ENCODE measurements at places on chromosomes 2 and 18.
A peak's percentile ranks its signal among the peaks of the same experiment; 100 is the strongest.

DNA sequence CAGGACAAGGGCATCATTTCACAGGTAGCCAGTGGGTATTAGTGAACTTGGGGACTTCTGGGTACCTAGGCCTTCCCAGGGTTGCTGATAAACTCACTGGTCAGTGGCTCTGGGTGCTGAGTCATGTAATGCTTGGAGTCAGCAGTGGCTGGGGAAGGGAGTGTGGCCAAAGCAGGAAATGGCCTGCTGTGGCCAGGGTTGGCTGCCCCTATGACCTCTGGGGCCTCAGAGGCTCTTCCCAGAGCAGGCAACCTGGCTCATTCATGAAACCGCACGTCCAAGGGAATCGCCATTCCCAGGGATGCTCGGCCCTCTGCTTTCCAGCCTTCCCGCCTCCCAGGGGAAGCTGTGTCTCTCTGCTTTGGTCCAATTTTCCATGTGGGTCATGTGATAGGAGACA lies 294.9 kb downstream of the DYSF start:
- DNase-seq, result no peak

DNA sequence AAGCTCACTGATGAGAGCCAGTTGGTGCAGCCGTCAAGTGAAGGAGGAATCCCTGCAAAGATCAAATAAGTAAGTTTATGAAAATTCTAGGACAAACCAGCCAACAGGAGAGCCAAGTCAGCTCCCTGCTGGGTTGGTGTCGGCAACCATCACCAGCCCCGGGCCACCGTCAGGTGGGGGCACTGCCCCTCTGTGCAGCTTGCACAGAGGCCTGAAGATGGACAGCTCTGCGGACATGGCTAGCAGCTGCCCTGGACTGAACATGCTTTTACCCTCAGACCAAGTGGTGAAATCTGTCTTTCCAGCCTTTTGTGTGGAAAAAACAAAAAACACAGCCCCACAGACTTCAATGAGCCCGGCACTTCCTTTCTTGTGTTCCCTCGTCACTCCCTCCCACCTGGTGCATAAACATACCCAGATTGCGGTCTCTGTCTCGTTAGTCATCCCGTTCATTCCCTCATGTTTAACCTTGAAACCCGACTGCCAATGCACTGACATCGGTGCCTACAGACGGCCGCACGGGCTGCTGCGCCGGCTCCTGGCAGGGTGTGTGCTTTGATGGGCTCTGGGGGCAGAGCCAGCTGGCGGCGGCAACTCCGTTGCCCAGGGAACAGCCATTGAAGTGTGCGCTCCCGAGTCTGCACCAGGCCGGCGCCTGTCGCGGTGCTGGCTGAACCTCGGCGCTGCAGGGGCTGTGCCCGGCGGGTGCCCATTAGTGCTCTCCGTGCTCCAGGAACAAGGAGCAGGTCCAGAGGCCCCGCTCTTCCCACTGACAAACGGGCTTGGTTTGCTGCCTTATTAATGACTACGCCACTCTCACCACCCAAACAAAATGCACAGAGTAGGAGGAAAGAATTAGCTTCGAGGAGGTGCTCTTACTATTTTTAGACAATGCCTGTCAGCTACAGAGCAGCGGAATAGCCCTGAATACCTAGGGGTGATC lies 95.3 kb downstream of the EIPR1 start:
- peak; percentile 89 for DNase-seq

DNA sequence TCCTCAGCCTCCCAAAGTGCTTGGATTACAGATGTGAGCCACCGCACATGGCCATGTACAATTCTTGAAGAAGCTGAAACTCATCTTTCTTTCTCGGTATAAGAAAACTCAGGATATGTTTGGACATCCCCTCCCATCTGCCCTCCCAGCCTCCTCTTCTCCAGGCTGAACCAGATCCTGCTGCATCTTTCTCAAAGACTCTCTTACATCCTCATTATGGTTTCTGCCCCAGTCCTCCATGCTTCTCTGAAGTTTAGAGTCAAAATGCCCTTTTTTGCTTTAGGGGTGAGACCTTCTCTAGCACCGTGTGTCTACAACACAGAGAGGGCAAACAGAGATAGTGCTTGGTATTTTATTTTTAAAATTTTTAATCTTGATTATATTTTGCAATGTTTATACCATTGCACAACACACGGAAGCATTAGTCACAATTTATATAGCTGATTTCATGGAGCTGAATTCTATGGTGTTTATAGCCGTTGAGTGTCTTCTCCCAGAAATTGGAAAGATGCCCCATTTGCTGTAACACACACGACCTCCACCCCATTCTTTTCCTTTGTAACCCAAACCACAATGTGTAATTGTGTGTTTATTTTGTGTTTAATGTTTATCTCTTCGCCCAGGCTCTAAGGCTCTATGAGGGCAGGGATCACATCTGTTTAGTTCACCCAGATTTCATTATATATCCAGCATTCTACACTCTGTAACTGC lies 206.0 kb upstream of the TNP1 start:
- no peak for DNase-seq

DNA sequence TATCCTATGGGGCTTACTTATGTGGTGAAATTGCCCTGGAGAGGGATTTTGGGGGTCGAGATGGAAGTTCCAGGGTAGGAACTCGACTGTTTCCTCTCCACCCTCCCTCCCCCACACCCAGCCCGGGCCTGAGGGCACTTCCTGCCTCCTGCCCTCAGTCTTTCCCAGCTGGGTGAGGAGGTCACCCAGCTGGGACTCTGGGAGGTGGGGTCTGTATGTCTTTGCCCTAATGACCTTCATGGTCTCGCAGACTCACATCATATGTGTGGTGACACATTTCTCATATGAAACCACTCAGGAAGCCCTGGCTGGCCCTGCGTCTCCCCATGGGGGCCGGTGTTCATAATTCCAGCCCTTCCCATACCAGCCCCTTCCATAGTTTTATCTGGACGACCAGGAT lies 12.4 kb downstream of the ATOH8 start:
- no peak for DNase-seq

DNA sequence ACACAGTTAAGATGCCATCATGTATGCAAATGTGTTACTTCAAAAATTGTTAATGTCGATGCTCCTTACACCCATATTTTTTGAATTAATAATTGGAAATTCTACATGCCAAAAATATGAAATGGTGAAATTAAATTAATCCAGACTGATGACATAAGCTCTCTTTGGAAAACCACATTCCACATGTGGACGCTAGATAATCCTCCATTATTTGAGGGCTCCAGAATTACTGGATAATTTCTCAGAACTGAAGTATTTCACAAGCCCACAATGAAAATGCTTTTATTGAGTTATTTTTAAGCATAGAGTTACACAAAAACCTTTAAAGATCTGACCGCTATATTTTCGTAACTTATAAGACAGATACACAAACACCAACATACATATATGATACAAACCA lies 47.8 kb downstream of the FARSB start:
- no peak for DNase-seq

GRCh38 chr2:109143214-109144187 lies 14.5 kb downstream of the SH3RF3 start:
- DNase-seq, result no peak

DNA sequence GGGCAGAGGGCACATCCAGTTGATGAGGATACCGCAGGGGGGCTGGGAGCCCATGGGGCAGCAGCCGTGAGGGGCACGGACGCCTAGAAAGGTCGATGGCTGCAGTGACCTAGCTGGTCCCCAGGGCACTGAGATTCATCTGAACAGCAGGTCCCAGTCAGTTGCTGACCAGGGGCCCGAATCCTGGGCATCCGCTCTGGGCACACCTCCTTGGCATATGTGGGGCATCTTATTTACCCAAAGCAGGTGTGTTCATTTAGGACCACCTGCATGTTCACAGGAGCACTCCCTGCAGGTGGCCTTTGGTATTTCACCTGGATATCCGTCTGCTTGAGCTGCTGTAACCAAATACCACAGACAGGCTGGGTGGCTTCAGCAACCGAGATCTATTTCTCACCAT lies 72.0 kb upstream of the ODC1 start:
- no peak for DNase-seq

Data from DMS 273 treated with DMSO at 0.1 percent for 48 hours (cell line).